ENCODE measurements at places on chromosomes 2 and 18. TPM values are rescaled to one million over a fixed set of nuclear protein-coding genes. Genes with fewer than 3 reads are reported as not detected.
A peak's percentile ranks its signal among the peaks of the same experiment; 100 is the strongest.

DNA sequence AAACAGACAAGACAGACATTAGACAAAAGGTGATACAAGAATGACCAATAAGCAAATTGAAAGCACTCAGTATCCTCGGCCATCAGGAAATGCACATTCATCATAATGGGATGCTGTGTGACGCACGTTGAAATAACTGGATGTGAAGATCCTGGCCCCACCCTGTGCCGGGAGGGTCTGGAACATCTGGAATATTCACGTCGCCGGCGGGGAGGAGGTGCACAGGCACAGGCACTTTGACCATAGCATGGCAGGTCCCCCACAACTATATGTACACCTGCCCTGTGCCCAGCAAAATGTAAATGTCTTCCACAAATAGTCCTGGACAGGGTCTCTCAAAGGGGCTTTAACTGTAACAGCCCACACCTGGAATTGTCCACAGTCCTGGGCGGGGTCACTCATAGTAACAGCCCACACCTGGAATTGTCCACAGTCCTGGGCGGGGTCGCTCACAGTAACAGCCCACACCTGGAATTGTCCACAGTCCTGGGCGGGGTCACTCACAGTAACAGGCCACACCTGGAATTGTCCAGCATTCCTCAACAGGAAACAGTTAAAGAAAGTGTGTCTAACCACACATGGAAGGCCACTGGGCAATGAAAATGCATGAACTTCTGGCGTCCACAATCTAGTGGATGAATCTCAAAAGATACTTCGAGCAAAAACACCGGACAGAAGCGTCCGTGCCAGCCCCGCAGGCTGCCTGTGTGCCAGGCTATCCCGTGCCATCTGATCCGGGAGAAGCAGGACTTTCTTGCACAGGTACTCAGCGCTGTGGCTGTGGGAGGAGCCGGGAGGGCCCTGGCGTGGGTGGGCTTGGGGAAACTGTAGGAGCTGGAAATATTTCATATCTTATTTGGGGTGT, 113.4 kb downstream of the RTP5 start:
- no peak overlapping the region for H3K4me3 ChIP-seq
- H3K36me3 ChIP-seq: no peaks in the 10 kb centered on the region
- H3K27ac ChIP-seq: no peak overlapping the region
- H3K4me1 ChIP-seq: no peaks in the 10 kb centered on the region
- H3K27me3 ChIP-seq: no peaks in the 10 kb centered on the region

- H3K36me3 ChIP-seq: no peaks in the 10 kb centered on the region
- DNase-seq: no peak
- H3K27ac ChIP-seq: no peak overlapping the region
Observed at GRCh38 chr18:45628979-45629958, 14.0 kb downstream of the SLC14A2 start.

DNA sequence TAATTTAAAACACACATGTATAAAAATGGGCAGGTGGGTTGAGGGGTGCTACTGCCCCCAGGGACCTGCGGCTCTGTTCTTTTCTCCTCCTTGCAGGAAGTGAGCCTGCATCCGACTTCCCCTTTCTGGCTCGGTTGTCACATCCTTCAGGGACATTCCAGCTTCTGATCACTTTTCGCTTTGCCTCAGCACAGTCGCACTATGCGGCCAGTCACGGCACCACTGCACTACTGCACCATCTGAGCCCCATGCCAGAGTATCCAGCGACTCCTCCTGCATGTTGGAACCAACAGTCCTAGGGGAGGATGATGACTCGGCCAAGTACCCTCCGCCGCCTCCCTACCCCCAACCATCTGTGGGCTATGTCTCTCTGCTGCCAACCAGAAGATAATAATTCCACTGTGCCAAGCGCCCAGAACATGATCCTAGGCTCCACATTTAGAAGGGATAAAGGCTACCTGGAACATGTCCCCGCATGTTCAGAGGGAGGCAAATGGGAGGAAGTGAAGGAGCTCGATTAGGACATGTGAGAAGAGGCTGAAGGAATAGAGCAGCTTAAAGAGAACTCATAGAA, 17.6 kb downstream of the CDC42EP3 start:
- H3K27ac ChIP-seq: peak overlapping the region; percentile 94
- peaks cover 57% of the 10 kb centered on the region for H3K4me1 ChIP-seq
- DNase-seq: no peak
- no peaks in the 10 kb centered on the region for H3K27me3 ChIP-seq

GRCh38 chr2:177541258-177541991, 148.9 kb downstream of the AGPS start:
- no peaks in the 10 kb centered on the region for H3K36me3 ChIP-seq
- H3K27me3 ChIP-seq: no peaks in the 10 kb centered on the region
- H3K27ac ChIP-seq: no peak overlapping the region
- no peak for DNase-seq
- H3K4me3 ChIP-seq: no peak overlapping the region

- H3K4me1 ChIP-seq: no peaks in the 10 kb centered on the region
- H3K27me3 ChIP-seq: no peaks in the 10 kb centered on the region
- no peaks in the 10 kb centered on the region for H3K36me3 ChIP-seq
- H3K4me3 ChIP-seq: no peak overlapping the region
Observed at GRCh38 chr18:50441016-50441415, 66.2 kb downstream of the SKA1 start.

GRCh38 chr2:231634951-231635875, 42.5 kb downstream of the TEX44 start:
- H3K27ac ChIP-seq: no peak overlapping the region
- no peaks in the 10 kb centered on the region for H3K27me3 ChIP-seq
- H3K4me3 ChIP-seq: no peak overlapping the region
- H3K36me3 ChIP-seq: no peaks in the 10 kb centered on the region
- H3K4me1 ChIP-seq: no peaks in the 10 kb centered on the region

DNA sequence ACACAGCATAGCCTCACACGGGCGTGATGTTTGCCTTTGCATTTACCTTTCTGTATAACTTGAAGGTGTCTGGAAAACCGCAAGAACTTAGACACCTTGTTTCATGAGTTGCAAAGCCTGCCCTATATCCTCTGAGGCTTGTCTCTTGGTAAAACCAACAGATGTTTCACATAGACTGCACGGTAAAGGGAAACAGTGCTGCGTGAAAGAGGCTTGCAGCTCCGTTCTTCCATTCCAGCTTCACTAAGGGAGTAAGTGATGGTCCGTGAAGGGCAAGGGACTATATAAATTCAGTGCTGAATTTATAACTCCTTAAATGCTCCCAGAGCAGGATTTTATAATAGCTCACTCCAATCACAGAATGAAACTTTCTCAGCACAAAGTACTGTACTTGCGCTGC, 360.5 kb downstream of the SOX11 start:
- H3K4me3 ChIP-seq: no peak overlapping the region
- no peaks in the 10 kb centered on the region for H3K36me3 ChIP-seq

GRCh38 chr2:191250400-191250799, 5.2 kb downstream of the MYO1B start:
- H3K27me3 ChIP-seq: no peaks in the 10 kb centered on the region
- no peak overlapping the region for H3K4me3 ChIP-seq
- DNase-seq: no peak
- no peaks in the 10 kb centered on the region for H3K36me3 ChIP-seq
- no peak overlapping the region for H3K27ac ChIP-seq

GRCh38 chr2:166768393-166769123, 119.7 kb upstream of the XIRP2 start:
- H3K36me3 ChIP-seq: no peaks in the 10 kb centered on the region
- no peak for DNase-seq
- H3K4me1 ChIP-seq: no peaks in the 10 kb centered on the region
- no peaks in the 10 kb centered on the region for H3K27me3 ChIP-seq

- H3K4me3 ChIP-seq: no peak overlapping the region
- no peaks in the 10 kb centered on the region for H3K36me3 ChIP-seq
- no peaks in the 10 kb centered on the region for H3K27me3 ChIP-seq
- peaks cover 40% of the 10 kb centered on the region for H3K4me1 ChIP-seq
- no peak for DNase-seq
Observed at GRCh38 chr2:120865656-120866055, 130.0 kb downstream of the GLI2 start.

GRCh38 chr2:109613081-109613921, 465 bp downstream of the SEPTIN10 start:
- no peaks in the 10 kb centered on the region for H3K36me3 ChIP-seq
- H3K4me3 ChIP-seq: peak overlapping the region; percentile 69
- no peaks in the 10 kb centered on the region for H3K27me3 ChIP-seq
- peak; percentile 83 for DNase-seq
- H3K4me1 ChIP-seq: peaks cover 19% of the 10 kb centered on the region
- peak overlapping the region; percentile 99 for H3K27ac ChIP-seq

GRCh38 chr18:58546552-58546951, 82.3 kb downstream of the ALPK2 start:
- H3K27ac ChIP-seq: peak overlapping the region; percentile 62
- H3K4me1 ChIP-seq: peaks cover 6% of the 10 kb centered on the region
- no peak overlapping the region for H3K4me3 ChIP-seq
- H3K36me3 ChIP-seq: no peaks in the 10 kb centered on the region

- no peak overlapping the region for H3K27ac ChIP-seq
- H3K4me1 ChIP-seq: no peaks in the 10 kb centered on the region
- DNase-seq: no peak
- peaks cover 3% of the 10 kb centered on the region for H3K27me3 ChIP-seq
- H3K4me3 ChIP-seq: no peak overlapping the region
- H3K36me3 ChIP-seq: no peaks in the 10 kb centered on the region
Observed at GRCh38 chr18:57077005-57077765, 69.7 kb upstream of the BOD1L2 start.

GRCh38 chr18:61198486-61198885, 134.7 kb upstream of the CDH20 start:
- H3K4me1 ChIP-seq: no peaks in the 10 kb centered on the region
- H3K27ac ChIP-seq: no peak overlapping the region
- no peak overlapping the region for H3K4me3 ChIP-seq
- H3K27me3 ChIP-seq: no peaks in the 10 kb centered on the region
- no peak for DNase-seq

- peaks cover 6% of the 10 kb centered on the region for H3K4me1 ChIP-seq
- no peaks in the 10 kb centered on the region for H3K27me3 ChIP-seq
- peak; percentile 58 for DNase-seq
- H3K36me3 ChIP-seq: no peaks in the 10 kb centered on the region
Observed at GRCh38 chr2:63435070-63435469, 153.2 kb downstream of the WDPCP start.

GRCh38 chr18:3710712-3711301, 260.8 kb downstream of the TGIF1 start:
- no peak overlapping the region for H3K27ac ChIP-seq
- H3K27me3 ChIP-seq: no peaks in the 10 kb centered on the region
- no peak for DNase-seq
- no peaks in the 10 kb centered on the region for H3K36me3 ChIP-seq

DNA sequence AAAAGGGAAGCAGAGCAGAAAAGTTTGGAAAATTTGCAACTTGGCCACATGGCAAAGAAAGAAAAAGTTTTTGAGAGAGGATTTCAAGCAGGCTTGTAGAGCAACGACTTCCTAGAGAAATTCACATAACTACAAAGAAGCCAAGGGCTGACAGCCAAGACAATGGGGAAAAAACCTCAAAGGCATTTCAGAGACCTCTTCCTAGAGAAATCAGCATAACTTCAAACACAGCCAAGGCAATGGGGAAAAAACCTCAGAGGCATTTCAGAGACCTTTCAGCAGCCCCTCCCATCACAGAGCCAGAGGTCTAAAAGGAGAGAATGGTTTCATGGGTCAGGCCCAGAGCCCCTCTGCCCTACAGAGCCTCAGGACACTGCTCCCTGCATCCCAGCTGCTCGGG, 7.2 kb downstream of the ADI1 start:
- H3K4me1 ChIP-seq: no peaks in the 10 kb centered on the region
- H3K27ac ChIP-seq: no peak overlapping the region
- no peaks in the 10 kb centered on the region for H3K27me3 ChIP-seq
- no peak for DNase-seq
- peaks cover 16% of the 10 kb centered on the region for H3K36me3 ChIP-seq
- no peak overlapping the region for H3K4me3 ChIP-seq

DNA sequence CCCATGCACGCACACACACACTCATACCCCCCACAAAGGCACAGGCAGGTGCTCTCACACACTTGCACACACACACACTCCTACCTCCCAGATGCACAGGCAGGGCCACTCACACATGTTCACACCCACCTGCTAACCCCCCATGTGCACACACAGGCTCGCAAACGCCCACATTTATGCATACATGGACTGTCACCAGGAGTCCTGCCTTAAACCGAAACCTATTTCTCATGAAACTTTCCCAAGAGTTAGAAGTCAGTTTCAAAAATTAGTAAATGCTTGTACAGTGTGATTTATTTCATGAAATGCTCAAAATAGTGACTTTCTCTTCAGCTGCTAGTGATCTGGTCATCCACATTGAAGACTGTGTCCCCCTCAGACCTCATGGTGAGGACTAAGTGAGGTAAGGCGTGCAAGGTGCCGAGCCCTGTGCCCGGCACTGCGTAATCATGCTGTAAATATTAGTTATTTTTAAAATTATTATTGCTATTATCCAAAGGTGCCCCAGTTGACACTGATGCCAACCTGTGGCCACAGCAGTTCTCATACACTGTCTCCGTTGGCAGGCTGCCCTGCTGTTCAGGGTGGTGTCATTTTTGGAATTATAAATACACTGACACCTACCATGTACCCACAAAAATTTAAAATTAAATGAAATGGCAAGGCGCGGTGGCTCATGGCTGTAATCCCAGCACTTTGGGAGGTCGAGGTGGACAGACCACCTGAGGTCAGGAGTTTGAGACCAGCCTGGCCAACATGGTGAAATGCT, 12.4 kb downstream of the CNNM4 start:
- DNase-seq: no peak
- H3K27ac ChIP-seq: no peak overlapping the region
- H3K4me3 ChIP-seq: no peak overlapping the region
- H3K27me3 ChIP-seq: no peaks in the 10 kb centered on the region

- no peaks in the 10 kb centered on the region for H3K4me1 ChIP-seq
- no peaks in the 10 kb centered on the region for H3K27me3 ChIP-seq
- no peaks in the 10 kb centered on the region for H3K36me3 ChIP-seq
- no peak for DNase-seq
- H3K27ac ChIP-seq: no peak overlapping the region
Observed at GRCh38 chr2:137380610-137381009, 583.7 kb upstream of the HNMT start.

DNA sequence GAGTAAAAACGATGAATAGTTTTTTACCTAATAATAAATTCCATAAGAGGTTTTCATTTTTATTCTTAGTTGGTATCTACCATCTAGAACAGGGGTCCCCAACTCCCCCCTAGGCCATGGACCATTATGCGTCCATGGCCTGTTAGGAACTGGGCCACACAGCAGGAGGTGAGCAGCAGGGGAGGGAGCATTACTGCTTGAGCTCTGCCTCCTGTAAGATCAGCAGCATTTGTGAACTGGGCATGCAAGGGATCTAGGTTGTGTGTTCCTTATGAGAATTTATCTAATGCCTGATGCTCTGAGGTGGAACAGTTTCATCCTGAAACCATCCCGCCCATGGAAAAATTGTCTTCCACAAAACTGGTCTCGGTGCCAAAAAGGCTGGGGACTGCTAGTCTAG, 5.9 kb downstream of the TIA1 start:
- H3K4me3 ChIP-seq: no peak overlapping the region
- no peak overlapping the region for H3K27ac ChIP-seq
- no peak for DNase-seq
- no peaks in the 10 kb centered on the region for H3K36me3 ChIP-seq
- peaks cover 25% of the 10 kb centered on the region for H3K4me1 ChIP-seq

Gene DIS3L2
- 41.0 TPM for total RNA-seq

Gene CIB4
- not detected for total RNA-seq

Gene TFCP2L1
- total RNA-seq: 36.1 TPM

Gene ANKRD53
- 0.82 TPM for total RNA-seq

Gene TUBA3E
- total RNA-seq: not detected

Gene PARD6G
- total RNA-seq: 9.8 TPM

Gene MERTK
- total RNA-seq: 24.7 TPM

Gene ING5
- 29.8 TPM for total RNA-seq

Gene ARID5A
- total RNA-seq: 33.5 TPM
